T-helper 1 cell (primary cell): ENCODE measurements at places on chromosomes 7 and 10.

DNA sequence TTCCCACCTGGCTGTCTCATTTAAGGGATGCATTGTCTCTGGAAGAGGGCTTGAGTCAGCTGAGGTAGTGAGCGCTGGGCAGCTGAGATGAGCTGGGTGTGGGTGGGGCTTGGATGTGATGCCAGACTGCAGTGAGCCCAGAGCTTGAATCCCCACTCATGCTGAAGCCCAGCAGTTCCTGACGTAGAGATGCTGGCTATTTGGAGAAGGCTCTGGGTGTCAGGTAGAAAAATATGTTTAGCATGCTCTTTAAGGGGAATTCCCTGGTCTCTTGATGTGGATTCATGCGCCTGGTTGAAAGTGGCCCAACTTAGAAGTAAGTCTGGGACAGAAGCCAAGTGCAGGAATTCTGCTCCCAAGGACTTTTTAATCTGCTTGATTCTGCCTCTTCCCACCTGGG lies 241.5 kb upstream of the IGFBP3 start:
- no peak for DNase-seq

DNA sequence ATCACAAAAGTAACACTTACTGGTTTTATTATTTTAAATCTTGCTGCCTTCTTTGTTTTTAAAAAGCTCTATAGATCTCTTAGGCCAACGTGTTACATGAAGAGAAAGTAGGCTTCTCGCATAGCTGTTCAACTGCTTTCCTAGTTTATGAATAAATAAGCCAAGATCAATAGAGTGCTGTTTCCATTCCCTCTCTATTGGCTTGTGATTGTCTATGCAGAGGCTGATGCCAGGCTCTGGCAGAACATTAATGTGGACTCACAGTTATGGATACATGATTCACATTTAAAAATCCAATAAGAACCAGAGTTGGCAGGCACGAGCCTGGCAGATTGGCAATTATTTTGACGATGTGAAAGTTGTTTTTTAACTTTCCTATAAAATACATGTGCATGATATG lies 137.5 kb downstream of the GNAT3 start:
- DNase-seq = no peak

- no peak for DNase-seq
Observed at GRCh38 chr7:130922206-130923112, 188.5 kb upstream of the KLF14 start.

DNA sequence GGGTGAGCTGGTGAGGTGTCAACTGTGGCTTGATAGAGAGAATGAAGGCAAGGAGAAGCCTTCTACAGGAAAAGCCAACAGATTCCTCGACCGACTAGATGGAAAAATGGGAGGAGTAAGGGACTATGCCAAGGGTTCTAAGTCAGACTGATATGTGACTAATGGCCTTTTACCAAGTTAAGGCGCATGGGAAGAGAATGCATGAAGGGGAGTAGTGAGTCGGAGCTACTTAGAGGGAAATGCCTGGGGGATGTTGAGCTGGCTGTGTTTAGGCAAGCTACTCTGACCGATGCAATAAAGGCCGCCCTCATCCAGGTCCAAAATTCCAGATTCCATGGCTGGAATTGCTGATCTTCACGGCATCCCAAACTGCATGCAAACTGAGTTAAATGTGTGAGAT lies 48.2 kb downstream of the APBB1IP start:
- no peak for DNase-seq

- DNase-seq = no peak
Observed at GRCh38 chr10:32795598-32796183, 162.3 kb downstream of the ITGB1 start.

DNA sequence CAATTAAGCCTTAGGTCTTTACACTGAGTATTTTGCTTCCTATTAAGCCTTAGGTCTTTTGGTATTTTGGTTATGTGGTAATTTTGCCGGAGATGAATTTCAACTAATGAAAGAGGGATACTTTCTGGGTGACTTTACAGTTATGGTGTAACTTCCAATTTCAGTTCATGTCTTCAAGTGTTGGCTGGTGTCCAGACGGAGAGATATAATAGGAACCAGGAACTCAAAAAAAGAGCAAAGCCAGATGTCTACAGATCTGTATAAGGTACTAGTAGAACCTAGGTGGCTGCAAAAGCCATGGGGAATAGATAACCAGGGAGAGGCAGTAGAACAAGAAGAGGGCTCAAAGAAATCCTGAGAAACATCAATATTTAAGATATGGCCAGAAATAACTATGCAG lies 12.3 kb downstream of the ERCC6 start:
- DNase-seq = no peak

- DNase-seq = no peak
Observed at GRCh38 chr7:18529239-18529638, 33.7 kb downstream of the HDAC9 start.

- DNase-seq = no peak
Observed at GRCh38 chr7:93955304-93955703, 33.8 kb downstream of the GNG11 start.

DNA sequence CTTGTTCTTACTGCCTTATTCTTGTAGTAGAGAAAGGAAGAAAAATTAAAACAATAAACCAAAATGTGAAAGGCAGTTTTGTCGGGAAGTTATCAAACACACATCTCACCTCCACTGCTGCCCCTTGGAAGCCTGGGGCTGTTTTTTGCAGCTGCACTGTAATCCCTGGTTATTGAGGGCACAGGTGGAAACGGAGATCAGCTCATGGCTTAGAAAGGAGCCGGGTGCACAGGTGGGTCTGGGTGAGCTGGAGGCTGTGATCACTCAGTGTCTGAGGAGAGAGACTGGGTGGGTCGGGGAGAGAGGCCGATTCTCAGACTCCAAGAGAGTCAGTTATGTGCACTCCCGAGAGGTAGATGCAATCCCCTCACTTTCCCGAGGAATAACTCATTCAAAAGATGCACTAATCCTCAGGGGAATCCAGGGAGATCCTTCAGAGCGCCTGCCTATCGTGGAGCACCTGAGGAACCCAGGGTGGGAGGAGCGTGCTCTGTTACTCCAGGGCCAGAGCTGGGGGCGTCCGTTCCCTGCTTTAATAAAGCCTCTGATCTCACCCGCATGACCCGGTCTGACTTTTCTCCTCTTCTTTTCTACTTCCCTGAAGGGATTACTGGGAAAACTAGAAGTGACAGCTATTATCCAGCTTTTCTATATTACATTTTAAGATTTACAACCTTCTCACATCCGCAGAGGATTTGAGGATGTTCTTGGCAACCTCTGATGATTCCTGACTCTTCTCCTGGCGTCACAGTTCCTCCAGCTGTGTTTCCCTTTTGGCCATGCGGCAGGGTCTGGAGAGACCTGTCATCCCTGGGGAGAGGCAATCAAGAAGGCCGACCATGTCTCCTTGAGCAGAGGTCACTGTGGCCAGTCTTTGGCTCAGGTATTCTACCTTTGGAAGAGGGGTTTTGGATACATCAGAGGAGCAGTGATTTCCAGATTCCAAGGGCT lies 82.1 kb downstream of the CAMK1D start:
- DNase-seq = no peak

DNA sequence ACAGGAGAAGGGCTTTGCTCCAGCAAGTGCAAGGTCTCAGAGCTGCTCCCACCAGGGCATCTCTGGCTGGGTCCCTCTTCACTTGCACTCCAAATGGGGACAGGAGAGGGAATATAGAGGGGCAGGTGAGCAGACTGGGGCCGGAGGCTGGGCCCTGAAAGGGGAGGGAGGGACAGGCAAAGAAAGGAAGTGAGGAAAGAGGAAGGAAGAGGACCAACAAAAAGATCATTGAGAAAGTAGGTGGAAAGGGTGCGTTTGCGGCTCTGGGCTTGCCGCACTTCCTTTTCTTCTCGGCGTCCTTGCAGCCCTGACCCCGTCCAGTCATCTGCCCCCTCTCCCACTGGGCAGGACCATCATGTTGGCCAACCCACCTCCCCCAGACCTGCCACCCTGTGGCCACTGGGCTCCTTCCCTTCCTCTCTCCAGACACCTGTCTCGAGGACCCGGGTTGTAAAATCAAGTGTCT lies 14.0 kb downstream of the ITPRIP start:
- no peak for DNase-seq

GRCh38 chr10:114346176-114347031 lies 57.9 kb downstream of the AFAP1L2 start:
- no peak for DNase-seq

- no peak for DNase-seq
Observed at GRCh38 chr7:82527851-82528250, 84.3 kb upstream of the CACNA2D1 start.

- no peak for DNase-seq
Observed at GRCh38 chr10:66176772-66177171, 749.1 kb upstream of the LRRTM3 start.

DNA sequence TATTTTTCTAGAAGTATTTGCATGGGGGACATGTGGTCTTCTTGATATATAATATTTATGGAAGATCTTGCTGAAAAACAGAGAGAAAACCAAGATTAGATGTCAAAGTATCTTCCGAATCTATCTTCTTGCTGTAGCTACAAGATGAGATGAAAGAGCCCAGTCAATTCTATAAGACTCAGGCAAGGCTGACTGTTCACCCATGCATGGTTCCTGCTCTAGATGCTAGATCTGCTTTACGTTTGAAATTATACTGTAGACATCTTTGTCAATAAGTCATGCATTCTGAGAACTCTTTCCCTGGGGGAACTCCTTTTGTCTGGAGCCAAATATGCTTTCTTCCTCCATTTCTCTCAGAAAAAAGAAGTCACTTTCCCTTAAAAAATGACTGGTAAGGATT lies 1292.0 kb downstream of the XPNPEP1 start:
- no peak for DNase-seq

GRCh38 chr7:133298080-133298479 lies 45.2 kb downstream of the EXOC4 start:
- no peak for DNase-seq

DNA sequence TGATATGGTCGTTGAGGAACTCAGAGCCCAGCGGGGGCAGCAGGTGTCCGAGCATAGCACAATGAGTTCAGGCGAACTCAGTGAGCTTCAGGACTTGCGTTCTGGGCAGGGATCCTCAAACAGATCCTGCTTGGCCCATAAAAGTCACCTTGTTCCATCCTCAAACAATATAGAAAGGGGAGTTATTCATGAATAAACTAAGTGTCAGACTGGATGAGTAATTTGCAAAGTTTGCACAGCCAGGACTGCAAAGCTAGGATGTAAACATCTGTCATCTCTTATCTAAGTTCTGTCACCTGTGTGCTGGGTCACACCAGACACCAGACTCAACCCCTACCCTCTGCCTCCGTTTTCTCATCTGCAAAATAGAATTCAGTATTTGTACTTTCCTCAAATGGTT lies 58.0 kb upstream of the PFKP start:
- DNase-seq = no peak

- no peak for DNase-seq
Observed at GRCh38 chr10:85791818-85792532, 574.6 kb downstream of the GRID1 start.

GRCh38 chr10:69356187-69356586 lies 60.5 kb downstream of the TACR2 start:
- DNase-seq = no peak

- no peak for DNase-seq
Observed at GRCh38 chr7:142754681-142755575, 5.7 kb downstream of the PRSS1 start.

DNA sequence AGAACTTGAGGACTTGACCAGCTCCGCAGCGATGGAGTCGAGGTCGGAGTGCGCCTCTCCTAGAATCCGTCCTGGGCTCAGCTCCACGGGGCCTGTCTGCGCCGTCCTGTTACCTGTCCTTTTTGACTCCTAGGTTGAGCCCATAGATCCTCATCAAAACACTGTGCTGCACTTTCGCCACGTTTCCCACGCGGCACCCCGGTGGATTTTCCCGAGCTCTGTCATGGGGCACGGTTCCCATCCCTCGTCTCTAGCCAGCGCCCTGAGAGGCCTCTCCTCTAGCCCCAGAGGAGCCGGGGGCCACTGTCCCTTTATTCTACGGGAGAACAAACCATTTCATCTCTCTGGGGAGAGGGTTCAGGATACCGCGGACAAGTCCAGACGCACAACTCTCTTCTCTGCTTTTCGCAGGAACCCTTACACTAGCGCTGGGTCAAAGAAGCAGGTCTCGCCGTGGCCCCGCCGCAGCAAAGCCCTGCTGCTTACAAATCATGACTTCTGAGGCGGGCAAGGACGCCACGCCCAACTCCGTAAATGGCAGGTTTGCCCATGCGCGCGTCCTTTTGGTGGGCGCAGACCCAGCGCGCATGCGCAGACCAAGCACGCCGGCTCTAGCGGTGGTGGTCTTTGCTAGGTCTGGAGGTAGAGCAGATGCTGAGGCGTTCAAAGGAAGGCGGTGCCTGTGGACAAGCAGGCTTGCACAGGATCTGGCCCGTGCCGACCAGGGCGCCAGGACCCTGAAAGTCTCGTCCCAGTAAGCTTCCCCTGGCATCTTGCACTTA lies 10.3 kb upstream of the ANKRD7 start:
- peak; percentile 43 for DNase-seq

DNA sequence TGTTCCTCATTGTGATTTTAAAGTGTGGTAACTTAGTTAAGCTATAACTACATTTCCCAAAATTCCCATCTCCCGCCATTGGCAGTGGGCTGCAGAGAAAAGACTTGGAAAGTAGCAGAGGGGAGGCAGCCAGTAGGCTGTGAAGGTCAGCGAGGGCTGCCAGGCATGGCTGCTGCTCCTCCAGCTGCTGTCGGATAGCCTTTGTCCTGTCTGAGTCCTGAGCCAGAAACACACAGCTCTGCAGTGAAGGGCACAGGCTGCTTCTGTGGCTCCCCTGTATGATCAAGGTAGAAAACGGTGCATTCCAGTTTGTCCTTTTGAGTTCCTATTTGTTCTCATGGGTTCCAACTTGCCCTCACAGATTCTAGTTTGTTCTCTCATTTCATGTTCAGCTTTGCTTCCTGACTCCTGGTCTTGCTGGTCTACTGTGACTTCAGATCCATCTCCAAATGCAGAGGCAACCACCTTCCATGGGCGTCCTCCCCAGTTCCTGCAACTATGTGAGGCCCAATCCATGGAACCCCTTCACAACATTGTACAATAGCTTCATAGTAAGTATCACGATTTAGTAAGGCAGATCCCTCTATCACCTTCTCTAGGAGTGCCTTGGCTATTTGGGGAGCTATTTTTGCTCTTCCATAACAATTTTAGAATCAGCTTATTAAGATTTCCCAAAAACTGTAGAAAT lies 31.7 kb downstream of the SYPL1 start:
- no peak for DNase-seq

GRCh38 chr7:148104136-148104716 lies 486.3 kb upstream of the C7orf33 start:
- no peak for DNase-seq
